ENCODE measurements at places on chromosomes 6 and 20. TPM values are rescaled to one million over a fixed set of nuclear protein-coding genes. Genes with fewer than 3 reads are reported as not detected.

GRCh38 chr6:169960521-169960885 lies 209.1 kb downstream of the ERMARD start:
- DNase-seq, result no peak

- DNase-seq, result no peak
Observed at GRCh38 chr6:43954311-43955131, 172.7 kb downstream of the MRPL14 start.

DNA sequence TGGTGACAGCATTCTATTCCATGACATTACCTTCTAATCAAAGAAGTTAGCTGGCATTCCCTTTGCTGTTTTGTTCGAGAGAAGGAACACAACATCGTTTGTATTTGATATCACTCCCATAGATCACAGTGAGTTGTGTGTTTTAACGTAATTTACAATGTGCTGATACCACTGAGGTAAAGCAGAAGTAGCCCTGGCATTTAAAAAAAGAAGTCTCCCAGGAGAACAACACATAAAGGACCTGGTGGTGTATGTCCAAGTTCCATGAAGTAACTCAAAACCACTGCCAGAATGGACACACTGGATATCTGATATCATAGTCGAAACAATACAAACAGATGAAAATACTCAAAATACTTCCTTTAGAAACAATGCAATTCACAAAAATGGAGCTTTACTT lies 351.7 kb downstream of the RNGTT start:
- no peak for DNase-seq

GRCh38 chr20:50095476-50096078 lies 17.4 kb downstream of the UBE2V1 start:
- no peak for DNase-seq

- no peak for DNase-seq
Observed at GRCh38 chr20:32162351-32162750, 45.2 kb downstream of the PLAGL2 start.

DNA sequence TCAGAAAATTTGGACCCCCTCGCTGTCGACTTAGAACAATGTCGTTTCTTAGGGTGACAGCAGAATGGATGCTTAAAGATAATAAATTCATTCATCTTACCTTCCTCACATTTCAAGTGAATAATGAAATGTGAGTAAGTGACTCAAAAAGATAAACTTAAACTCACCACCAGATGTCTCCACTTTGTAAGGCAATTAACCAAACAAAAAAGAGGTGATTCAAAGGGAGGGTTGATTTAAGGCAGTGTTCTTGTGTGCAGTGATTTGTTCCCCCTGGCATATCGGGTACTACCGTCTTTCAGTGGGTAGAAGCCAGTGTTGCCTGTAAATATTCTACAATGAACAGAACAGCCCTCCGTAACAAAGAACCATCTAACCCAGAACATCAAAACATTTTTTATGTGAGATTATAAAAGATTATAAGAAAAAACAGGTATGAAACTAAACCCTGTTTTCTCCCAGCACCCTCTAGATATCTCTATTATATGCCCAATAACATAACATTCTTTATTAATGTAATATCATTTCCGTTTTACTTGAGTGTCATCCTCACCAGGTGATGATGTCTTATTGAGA lies 589.7 kb downstream of the CBLN4 start:
- peak; percentile 47 for DNase-seq

- DNase-seq, result no peak
Observed at GRCh38 chr6:43240950-43241349, 2.3 kb upstream of the TTBK1 start.

- peak; percentile 8 for DNase-seq
Observed at GRCh38 chr20:805713-806112, 27.8 kb upstream of the FAM110A start.

PRSS16 gene
- 0.28 TPM for polyA plus RNA-seq

Measured in left kidney (tissue), 8 donors.